ENCODE measurements at places on chromosomes 3 and 15. TPM values are rescaled to one million over a fixed set of nuclear protein-coding genes. Genes with fewer than 3 reads are reported as not detected.

Gene AGTR1
- 9.3 TPM for total RNA-seq

Gene TMEM207
- total RNA-seq: not detected

DNA sequence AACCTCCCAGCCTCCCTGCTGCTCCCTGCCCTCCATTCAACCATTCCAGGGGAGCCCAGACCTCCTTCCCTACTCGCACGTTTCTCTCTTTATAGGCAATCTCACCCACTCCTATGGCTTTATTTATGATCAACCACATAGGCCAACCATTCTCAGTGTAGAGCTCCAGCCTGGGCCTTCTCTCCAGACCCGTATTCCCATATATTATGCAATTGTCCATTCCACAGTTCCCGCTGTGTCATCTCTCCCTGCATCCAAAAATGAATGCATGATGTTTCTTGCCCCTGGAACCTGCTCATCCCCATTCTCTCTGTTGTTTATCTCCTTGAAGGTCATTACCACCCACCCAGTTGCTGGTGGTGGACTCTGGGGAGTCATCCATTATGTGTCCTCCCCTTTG, 140.7 kb downstream of the LIPC start:
- no peak overlapping the region for H3K27ac ChIP-seq
- no peaks in the 10 kb centered on the region for H3K27me3 ChIP-seq
- no peaks in the 10 kb centered on the region for H3K36me3 ChIP-seq
- no peaks in the 10 kb centered on the region for H3K4me1 ChIP-seq
- no peak overlapping the region for H3K4me3 ChIP-seq
- DNase-seq: no peak

Gene FMN1
- total RNA-seq: 35.1 TPM

GRCh38 chr3:39263576-39263975, 16.3 kb downstream of the CX3CR1 start:
- H3K4me1 ChIP-seq: no peaks in the 10 kb centered on the region
- no peak overlapping the region for H3K27ac ChIP-seq
- H3K27me3 ChIP-seq: no peaks in the 10 kb centered on the region
- H3K4me3 ChIP-seq: no peak overlapping the region
- DNase-seq: no peak

GRCh38 chr3:119635719-119636118, 24.7 kb downstream of the POPDC2 start:
- H3K27ac ChIP-seq: peak overlapping the region; percentile 89
- no peak for DNase-seq
- no peaks in the 10 kb centered on the region for H3K27me3 ChIP-seq

Gene SLC6A6
- 93.5 TPM for total RNA-seq

Gene PODXL2
- total RNA-seq: 5.1 TPM

DNA sequence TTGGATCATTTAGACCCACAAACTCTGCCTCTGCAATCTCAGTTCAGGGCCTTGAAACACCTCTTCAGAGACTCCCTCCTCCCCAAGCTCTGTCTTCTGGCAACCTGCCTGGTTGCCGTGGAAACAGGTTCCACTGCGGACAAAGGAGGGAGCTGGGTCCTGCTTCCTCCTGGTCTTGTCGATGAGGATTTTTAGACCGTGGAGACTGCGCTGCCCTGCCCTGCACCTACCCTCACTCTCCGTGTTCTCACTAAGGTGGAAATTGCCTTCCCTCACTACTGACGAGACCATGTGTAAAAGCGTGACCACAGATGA, at the start of gene RTP1:
TSS of gene RTP1 (plus strand) at position 152 of the 315 bp plus-strand sequence. CDS start at position 182, 30 bp downstream.
- H3K4me3 ChIP-seq: no peak within 1 kb of the TSS
- DNase-seq: no peak
- H3K27ac ChIP-seq: no peak within 1 kb of the TSS
- H3K27me3 ChIP-seq: no peaks in the 10 kb centered on the region
- no peaks in the 10 kb centered on the region for H3K36me3 ChIP-seq

DNA sequence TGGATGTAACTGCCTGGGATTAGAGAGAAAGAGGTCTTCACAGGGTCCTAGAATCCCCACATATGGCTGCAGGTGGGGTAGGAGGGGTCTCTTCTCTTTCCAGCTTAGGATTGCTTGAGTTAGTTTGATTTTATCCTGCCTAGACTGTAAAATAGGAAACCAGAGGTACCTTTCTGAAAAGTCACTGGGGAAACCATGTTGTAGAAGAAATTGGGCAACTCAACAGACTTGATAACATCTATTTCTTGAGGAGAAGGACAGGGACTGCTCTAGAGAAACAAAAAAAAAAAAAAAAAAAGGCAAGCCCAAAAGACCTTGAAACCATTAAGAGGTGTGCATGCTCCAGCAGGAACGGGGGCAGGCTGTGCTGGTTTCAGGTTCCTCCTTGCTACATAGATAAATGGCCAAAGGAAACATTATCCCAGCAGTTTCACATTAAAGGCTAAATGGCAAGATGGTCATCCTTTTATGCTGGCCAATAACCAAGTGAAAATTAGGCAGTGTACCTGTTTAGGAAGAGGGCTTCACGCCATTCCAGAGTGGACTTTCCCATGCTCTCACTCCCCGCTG, 116.1 kb downstream of the ALDH1A2 start:
- H3K4me3 ChIP-seq: no peak overlapping the region
- H3K4me1 ChIP-seq: no peaks in the 10 kb centered on the region
- H3K27ac ChIP-seq: no peak overlapping the region
- DNase-seq: no peak
